ENCODE measurements at places on chromosomes 4 and X.

GRCh38 chrX:75273483-75273882, 402 bp upstream of the UPRT start:
- no peak for DNase-seq

GRCh38 chr4:11469650-11470437, 41.1 kb upstream of the HS3ST1 start:
- peak; percentile 11 for DNase-seq

DNA sequence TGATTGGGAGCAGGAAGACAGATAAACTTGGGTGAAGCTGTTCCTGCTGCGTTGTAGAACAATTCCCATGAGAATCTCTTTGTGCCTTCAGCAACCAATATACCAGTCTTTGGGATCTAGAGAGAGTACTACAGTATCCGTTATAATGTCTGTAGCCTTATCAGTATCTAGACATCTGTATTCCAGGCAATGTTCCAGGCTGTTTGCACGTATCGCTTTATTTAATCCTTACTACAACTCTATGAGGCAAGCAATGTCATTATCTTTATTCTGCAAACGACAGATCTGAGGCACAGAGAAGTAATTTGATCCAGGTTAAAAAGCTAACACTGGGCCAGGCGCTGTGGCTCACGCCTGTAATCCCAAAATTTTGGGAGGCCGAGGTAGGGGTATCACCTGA, 251.6 kb downstream of the ARHGAP24 start:
- DNase-seq = no peak

- no peak for DNase-seq
Observed at GRCh38 chr4:93084599-93085305, 743.8 kb upstream of the ATOH1 start.

DNA sequence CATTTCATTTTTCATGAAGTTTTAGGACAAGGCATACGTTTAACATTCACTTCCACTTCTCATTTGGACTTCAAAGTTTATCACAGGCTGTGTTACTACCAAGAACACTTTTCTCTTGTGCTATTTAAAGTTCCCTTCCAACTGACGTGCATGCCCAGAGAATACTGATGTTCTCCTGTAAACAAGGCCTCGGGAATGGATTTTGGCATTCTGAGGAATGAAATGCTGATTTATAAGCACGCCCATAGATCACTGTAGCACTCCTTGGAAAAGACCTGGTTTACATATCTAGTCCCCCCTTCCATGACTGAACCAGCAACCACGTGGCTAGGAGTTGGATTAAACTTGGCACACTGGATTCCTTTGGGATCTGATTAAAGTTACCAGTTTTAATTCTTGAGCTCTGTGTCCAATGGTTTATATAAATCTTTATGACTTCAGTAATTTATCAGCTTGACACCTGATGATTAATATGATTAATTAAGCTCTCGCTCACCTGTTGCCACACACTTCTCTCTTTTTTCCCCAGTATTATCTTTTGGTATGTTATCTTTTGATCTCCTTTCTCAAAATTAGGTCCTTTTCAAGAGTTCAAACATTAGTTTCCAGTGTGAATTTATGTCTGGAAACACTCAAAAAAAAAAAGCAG, 122.4 kb upstream of the HAND2 start:
- DNase-seq = peak; percentile 85

DNA sequence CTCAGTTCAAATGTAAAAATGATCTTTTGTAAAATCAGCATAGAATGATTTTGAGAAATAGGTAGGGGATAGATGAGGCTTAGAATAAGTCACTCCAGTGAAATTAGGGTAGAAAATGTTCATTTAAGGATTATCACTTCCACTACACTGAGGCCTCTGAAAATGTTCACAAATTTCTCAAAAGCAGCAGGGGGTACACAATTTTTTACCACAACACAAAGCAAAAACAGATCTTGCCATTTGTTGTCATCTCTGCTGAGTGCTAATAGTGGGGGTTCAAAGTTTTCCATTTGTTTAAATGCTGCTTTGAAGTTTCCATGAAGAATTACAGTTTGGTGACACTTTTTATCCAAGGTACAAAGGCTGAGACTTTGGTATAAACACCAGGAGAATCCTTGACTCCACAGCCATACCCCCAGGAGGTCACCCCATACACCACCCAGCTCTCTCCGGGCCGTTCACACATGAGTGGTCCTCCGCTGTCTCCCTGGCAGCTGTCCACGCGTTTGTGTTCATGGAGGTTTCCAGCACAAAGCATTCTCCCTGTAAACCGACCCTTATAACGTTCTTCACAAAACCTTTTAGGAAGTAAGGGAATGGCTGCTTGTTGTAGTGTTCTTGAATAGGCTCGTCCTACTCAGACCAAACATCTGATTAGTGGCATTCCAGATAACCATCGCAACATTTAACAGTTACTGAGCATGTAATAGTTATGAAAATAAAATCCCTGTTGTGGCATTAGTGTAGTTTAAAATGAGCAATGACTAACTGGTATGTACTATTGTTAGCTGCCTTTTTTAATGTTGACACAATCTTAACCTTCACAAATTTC, 71.0 kb downstream of the PRSS12 start:
- DNase-seq = peak; percentile 36

DNA sequence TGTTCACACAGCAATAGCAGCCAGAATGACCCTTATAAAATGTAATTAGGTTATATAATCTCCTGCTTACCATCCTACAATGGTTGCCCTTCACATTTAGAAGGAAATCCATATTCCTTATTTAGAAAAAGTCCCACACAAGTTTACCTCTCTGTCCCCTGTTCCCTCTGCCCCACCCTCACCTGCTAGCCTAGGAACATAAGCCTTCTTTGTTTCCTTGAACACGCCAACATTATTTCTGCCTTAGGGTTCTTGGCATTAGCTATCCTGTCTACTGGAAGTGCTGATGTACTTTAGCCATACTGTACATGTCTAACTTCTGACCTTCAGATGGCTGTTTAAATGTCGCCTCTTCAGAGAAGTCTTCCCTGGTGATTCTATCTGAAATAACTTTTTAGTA, 28.4 kb upstream of the USP53 start:
- no peak for DNase-seq

DNA sequence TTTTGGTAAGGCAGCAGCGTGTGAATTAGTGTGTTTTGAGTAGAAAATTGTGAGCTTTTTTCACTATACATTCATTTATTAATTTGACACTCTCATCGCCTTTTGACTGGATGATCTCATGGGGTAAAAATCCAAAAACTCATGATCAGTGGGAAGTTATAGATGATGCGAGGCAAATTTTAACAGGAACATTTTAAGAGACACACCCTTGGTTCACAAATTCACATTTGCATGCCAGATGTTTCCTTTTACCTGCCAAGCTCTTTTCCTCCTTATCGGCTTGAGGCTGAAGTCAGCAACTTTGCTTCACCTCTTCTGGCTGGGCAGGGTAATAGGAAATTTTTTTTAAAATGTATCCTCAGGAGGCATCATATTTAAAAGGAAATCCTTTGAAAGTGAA, 318.0 kb upstream of the HS3ST1 start:
- DNase-seq = peak; percentile 2

DNA sequence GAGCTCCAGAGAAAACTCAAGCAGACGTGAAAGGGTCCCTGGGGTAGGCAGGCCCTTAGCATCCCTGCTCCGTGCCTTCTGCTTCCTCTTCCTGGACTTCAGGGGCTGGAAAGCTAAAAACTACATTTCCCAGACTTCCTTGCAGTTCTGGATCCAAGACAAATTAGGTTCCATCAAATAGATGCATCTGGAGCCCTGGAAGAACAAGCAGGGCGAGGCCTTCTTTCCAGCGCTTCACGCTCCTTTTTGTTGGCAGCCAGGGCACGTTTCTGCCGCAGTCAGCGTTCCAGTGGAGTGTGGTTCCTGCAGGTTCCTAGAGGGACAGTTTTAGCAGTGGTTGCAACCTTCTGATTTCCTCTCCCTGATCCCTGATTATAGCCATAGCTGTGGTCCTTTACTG, 53.6 kb upstream of the MSX1 start:
- DNase-seq = no peak

GRCh38 chrX:44891642-44892041, 18.7 kb downstream of the KDM6A start:
- DNase-seq = no peak

GRCh38 chr4:187075514-187075913, 351.9 kb upstream of the FAT1 start:
- DNase-seq = no peak

DNA sequence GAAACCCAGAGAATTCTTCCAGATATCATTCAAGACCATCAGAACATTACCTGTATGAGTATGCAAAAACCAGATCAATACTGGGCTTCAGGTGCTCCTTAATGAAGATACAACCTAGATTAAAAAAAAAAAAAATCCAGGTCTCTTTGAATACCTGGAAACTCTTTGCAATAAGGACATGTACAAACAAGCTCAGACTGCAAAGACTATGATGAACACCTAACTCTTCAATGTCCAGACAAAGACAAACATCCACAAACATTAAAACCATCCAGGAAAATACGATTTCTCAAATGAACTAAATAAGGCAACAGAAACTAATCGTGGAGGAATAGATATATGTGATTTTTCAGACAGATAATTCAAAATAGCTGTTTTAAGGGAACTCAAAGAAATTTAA, 38.7 kb downstream of the NLRP2B start:
- DNase-seq = no peak

DNA sequence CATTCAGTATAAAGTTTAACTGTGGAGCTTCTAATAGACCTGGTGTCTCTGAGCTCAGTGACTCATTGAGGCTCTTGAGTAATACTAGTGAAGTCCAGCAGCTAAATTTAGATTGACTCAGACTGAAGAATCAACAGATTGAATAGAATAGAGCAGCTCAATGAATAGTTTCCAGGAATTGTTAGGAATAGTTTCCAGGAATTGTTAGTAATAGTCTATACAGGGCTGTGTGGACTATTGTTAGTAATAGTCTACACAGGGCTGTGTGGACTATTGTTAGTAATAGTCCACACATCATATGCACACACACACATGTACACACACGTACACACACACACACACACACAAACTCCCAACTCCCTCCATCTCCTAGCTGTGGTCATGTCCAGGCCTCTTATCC, 3.0 kb downstream of the GIMD1 start:
- DNase-seq = no peak

DNA sequence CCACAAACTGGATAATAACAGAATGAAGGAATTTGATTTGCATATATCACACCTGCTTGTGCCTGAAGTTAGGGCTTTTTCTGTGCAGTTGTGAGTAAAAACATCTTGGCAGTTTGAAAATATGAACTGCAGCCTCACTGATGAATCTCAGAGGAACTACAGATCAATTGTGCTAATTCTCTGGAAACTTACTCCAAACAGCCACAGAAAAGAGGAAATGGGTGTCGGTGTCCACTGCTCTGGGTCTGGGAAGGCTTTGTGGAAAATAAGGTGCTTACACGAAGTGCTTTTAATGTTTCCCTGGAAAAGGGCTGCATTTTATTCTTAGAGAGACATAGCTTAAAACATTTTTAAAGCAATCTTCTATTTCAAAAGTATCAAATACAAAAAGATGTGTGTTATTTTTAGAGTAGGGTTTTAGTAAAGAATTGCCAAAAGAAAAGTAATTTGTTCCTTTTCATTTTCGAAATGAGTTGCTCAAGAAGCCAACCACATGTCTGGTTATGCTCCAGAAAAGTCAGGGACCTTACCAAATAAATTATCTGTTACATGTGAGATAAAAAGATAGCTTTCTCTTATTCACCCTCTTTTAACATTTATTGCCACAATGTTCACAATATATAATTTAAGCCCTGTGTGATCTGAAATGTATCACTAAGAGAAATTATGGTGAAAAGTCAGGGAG, 240.1 kb downstream of the FRAS1 start:
- DNase-seq = no peak

DNA sequence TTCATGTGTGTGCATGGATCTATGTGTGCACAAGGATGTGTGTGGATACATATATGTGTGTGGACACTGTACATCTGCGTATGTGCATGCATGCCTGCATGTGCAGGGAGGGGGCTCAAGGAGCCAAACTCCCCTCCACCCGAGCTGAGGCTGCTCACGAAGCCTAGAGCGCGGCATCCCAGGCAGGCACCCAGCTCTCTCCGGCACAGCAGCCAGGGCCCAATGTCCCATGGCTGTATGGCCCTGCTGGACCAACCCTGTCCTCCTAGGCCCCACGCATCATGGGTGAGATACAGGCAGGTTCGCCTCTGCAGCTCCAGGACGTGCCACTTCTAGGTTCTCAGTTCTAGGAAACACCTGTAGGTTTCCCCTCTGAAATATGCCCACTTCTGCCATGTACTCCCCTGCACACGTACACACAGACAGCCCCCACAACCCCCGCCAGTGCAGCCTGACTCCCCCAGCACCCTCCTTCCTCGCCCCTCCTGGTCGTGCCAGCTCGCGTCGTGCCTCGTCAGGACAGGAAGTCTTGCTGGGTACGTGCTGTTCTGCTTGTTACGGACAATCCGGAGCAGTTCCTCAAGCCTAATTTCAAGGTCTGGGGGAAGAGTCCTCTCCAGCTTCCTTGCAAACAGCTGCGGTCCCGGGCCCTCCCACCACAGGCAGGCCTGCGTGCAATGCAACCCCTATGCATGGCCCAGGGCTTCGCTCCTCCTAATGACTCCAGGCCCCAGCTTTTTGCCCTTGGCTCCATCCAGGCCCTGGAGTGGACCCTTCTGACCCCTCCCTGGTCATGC, 3.2 kb upstream of the ADRA2C start:
- no peak for DNase-seq

GRCh38 chrX:25650216-25650820, 487.8 kb upstream of the MAGEB18 start:
- DNase-seq = no peak

GRCh38 chr4:87366521-87367162, 24.3 kb downstream of the HSD17B11 start:
- no peak for DNase-seq

GRCh38 chr4:6362896-6363295, 93.2 kb downstream of the WFS1 start:
- DNase-seq = no peak

DNA sequence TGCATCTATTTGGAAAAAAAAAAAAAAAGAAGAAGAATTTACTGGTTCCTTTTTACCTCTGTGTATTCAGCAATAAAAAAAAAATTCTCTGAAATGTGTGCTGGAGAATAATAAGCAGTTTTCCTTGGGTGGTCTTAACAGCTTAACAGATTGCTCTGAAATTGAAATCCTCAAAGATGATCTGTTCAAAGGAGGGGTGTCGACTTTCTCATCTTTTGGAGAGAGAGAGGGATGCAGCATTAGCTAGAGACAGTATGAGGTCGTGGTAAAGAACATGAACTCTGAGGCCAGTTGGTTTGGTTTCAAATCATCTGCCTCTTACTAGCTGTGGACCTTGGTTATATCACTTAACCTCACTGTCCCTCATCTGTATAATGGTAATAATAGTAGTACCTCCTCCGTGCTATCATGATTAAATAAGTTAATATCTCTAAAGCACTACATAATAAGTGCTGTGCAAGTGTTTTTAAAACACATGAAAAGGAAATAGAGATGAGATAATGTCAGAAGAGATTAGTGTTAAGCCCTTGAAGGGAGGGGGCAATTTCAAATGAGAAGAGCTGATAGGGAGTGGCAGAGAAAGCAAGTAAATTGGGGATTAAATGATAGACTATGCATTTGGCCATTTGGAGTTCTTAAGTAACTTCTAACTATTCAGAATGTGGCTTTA, 109.9 kb upstream of the LIMCH1 start:
- DNase-seq = no peak

GRCh38 chr4:26321373-26322221, 783 bp downstream of the RBPJ start:
- peak; percentile 63 for DNase-seq

All from NCI-H69 (cell line).